ENCODE measurements at places on chromosomes 5 and 9.

DNA sequence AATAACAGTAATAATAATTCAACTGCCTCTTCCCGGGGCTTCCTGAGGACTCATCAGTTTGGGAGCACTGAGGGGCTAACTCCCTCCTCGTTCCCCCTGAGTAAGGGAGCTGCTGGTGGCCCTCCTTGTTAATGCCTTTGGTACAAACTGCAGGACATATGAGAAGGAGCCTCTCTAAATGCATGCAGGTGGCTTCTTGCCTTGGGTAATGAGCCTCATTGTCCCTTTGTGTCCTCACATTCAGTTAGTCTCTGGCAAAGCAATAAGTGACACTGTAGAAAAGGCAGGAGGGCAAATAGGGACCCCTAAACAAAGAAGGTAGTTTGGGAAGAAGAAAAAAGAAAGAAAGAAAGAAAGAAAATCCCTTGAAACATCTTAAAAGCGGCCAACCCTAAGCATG lies 95.4 kb upstream of the ERCC6L2 start:
- DNase-seq = no peak

GRCh38 chr5:172689801-172690200 lies 48.7 kb downstream of the NEURL1B start:
- no peak for DNase-seq

DNA sequence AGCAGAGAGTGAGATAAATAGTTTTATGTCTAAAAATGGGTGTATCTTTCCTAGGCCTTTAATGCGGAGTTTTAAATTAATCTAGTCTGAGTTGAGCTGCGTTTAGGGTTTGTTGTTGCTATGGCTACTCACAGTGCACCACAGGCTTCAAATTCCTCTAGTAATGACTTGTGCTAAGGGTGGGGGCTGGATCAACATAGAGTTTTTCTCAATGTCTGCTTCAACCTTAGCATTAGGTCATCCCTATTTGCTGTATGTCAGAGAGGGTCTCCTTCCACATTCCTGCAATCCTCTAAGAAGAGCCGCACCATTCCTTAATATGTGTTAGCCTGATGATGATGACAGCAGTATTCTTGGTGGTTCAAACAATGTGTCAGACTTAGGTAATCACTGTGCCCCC lies 465.6 kb upstream of the KIF2A start:
- no peak for DNase-seq

GRCh38 chr5:176418251-176418650 lies 1.9 kb upstream of the CLTB start:
- no peak for DNase-seq

GRCh38 chr9:77597057-77597456 lies 51.1 kb downstream of the GNA14 start:
- DNase-seq = no peak

DNA sequence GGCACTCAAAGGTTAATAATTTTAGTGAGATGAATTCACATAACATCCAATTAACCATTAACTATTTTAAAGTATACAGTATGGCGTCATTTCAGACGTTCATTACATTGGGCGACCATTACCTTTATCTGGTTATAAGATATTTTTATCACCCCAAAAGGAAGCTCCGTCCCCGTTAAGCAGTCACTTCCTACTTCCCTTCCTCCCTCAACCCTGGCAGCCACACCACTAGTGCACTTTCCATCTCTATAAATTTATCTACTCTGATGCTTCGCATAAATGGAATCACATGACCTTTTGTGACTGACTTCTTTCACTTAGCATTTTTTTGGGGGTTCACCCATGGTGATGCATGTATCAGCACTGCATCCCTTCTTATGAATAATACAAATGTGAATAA lies 168.3 kb upstream of the PUM3 start:
- DNase-seq = no peak

DNA sequence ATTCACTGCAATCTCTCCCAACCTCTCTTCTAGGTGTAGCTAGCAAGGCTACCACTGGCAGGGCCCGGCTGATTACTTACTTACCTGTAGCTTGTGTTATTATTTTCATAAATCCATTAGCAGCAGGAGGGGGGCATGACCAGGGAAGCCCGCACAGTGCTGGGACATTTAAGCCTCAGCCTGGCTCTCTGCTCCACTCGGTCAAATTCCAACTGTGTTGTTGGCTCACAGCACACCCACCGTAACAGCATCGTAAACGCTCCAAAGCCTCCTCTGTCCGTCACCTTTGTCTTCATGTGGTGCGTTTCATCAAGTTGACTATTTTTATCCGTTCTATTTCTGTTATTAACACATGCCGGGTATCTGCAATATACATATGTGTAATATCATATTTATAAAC lies 264.7 kb downstream of the NSG2 start:
- no peak for DNase-seq

GRCh38 chr5:93343570-93343969 lies 237.4 kb downstream of the NR2F1-AS1 start:
- no peak for DNase-seq

DNA sequence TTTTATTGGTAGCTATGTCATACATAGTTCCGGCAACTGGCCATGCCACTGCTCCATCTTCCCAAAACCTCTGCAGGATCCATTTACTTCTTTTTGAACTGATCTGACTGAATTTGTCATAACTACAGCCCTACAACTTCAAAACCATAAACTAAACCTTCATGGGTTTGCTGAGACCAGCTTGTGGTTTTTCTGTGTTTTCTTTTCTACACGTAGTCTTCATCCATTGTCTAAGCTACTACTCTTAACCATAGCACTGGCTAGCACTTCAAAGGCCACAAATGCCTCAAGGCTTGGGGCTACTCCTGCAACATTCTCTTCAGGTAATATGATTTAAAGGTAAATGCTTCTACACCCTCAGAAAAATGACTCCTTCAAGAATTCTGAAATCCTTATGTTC lies 9.0 kb upstream of the KIF2A start:
- no peak for DNase-seq

- no peak for DNase-seq
Observed at GRCh38 chr5:135930029-135930948, 24.5 kb downstream of the LECT2 start.

DNA sequence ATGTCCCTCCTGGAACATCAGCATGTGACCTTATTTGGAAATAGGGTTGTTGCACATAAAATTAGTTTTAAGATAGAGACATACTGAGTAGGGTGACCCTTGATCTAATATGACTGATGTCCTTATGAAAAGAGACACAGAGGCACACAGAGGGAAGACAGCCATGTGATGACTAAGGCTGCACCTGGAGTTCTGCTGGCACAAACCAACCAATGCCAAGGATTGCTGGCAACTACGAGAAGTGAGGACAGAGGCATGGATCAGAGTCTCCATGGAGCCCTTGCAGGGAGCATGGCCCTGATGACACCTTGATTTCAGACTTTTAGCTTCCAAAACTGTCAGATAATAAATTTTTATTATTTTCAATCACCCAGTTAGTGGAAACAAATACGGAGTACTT lies 101.9 kb downstream of the FBXL7 start:
- DNase-seq = no peak

DNA sequence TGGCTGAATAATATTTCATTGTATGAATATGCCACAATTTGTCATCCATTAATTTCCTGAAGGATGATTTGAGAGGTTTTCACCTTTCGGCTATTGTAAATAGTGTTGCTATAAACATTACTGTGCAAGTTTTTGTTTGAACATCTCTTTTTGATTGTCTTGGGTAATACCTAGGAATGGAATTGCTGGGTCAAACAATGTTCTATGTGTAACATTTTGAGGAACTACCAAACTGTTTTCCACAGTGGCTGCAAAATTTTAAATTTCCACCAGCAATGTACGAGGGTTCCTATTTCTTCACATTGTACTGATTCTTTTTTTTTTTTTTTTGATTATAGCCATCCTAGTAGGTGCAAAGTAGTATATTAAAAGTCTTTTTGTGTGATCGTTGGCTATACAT lies 63.8 kb upstream of the ANKH start:
- no peak for DNase-seq

DNA sequence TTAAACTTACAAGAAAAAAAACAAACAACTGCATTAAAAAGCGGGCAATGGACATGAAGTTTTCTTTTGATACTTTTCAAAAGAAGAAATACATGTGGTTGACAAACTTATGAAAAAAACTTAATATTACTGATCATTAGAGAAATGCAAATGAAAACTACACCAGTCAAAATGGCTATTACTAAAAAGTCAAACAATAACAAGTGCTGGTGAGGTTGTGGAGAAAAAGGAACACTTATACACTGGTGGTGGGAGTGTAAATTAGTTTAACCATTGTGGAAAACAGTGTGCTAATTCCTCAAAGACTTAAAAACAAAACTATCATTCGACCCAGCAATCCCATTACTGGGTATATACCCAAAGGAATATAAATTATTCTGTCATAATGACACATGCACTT lies 311.6 kb downstream of the ISL1 start:
- no peak for DNase-seq

DNA sequence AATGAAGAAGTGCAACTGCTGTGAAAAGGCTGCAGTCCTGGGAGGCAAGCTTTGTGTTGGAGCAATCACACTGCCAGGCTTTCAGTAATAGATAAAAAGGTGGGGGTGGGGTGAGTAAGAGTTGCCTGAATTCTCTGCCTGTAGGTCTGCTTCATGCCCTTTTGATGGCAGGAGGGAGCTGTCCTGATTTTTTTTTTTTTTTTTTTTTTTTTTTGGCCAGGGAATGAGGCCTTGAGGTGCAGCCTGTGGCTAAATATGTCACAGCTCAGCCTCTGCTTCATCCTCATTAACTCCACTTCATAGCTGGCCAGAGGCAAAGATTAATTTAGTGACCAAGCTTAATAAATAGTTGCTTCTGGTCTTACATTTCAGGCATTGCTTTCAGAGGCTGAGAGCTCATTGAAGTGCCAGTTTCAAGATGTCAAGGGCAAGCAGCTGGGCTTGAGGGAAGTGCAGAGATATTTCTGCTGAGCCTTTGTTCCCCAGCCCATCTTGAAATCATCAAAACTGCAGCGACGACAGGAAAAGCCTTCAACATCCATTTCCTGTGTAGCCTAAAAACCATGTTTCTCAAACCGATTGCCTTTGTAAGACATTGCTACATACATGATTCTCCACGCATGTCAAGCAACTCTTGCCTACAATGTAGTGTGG lies 134.7 kb downstream of the MACIR start:
- DNase-seq = no peak

- no peak for DNase-seq
Observed at GRCh38 chr5:127723571-127723970, 20.4 kb downstream of the CCDC192 start.

DNA sequence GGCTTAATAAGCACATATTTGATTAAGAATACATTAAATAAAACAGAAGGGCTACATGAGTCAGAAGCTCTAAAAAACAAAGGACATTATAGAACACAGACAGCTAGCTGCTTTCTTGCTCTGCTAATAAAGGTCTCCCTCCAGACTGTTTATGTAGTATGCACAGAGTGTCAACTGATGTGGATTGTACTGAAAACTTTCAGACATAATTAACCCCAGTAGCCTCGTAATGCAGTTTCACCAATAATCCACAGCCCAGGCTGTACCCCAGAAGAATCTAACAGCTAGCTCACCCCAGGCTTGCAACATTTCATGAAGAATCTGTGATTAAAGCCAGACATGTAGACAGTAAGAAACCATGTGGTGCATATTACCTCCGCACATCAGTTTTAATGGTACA lies 30.8 kb downstream of the FGF10 start:
- no peak for DNase-seq

DNA sequence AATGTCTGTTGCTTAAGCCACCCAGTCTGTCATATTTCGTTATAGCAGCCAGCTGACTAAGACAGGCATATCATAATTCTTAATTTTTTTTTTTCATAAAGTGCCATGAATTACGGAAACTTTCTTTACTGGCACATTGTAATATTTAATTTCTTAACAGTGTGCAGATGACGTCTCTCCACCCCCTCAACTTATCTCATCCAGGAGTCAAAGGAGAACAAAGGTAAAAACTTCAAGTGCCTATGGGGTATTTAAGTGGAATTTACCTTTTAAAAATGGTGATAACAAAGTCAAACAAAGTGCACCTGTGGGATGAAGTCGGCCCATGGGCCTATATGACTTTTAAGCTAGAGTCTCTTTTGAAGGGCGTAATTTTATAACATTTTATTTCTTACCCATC lies 539.4 kb downstream of the CDH9 start:
- DNase-seq = no peak

DNA sequence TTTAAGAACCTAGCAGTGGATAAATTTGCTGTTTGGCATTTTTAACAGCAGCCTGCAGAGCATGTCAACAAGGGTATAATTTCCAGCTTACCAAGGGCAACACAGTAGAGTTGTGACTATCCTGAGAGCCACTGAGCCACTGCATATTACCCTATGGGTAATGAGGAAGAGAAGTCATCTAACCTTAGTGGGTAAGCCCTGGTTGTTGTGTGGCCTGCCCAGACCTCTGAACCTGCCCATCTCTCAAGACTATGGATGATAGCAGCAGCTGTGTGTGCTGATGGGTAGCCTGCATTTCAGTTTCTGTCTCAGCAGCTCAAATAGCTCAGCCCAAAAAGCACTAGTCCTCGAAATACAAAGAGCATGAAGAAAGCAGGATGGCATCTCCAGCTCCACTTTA lies 56.1 kb upstream of the PIP5K1B start:
- DNase-seq = no peak

- DNase-seq = no peak
Observed at GRCh38 chr5:8050616-8051175, 181.7 kb downstream of the MTRR start.

GRCh38 chr5:6492934-6493333 lies 44.3 kb downstream of the UBE2QL1 start:
- no peak for DNase-seq

DNA sequence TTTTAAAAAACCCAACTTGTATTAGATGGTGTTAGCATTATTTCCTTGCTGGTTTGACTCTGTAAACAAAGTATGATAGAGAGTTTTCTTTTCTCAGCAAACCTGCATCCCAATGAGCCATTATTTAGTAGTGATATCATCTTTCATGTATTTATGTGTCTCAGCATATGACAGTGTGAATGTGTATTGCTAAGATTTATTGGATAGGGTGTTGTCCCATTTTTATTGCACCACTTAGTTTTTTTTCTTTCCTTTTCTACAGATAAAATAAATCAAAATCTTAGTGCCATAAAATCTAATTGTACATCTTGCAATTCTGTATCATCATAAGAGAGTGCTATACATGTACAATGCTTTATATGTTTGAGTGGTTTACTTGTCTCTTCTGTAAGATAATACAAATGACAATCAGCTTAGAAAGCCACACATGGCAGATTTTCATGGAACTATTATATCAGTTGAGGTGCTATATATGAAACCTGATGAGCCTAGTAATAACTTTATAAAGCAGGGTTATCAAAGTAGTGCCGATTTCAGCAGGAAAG lies 149.2 kb upstream of the CYLC2 start:
- no peak for DNase-seq

GRCh38 chr5:179288809-179289185 lies 56.5 kb downstream of the ADAMTS2 start:
- DNase-seq = no peak

DNA sequence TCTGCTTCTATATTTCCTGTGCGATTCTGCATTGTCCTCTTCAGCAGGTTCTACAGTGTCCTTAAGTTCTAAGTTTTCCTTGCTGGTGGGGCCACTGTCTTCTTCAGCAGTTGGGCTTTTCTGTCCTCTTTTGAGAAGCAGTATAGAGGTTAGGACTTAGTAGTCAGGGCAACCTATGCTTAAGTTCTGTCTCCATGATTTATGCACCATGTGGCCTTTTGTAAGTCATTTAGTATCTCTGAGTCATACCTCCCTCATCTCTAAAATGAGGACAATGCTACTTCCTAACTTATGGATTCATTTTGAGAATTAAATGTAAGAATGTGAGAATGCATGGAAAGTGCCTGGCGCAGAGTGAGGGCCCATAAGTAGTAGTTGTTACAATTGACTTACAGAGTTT lies 46.8 kb downstream of the GRIN3A start:
- DNase-seq = no peak

GRCh38 chr5:135262364-135262763 lies 136.7 kb downstream of the MACROH2A1 start:
- DNase-seq = no peak

All from activated naive CD4-positive, alpha-beta T cell (primary cell).